ENCODE measurements at places on chromosomes 1 and 21.

DNA sequence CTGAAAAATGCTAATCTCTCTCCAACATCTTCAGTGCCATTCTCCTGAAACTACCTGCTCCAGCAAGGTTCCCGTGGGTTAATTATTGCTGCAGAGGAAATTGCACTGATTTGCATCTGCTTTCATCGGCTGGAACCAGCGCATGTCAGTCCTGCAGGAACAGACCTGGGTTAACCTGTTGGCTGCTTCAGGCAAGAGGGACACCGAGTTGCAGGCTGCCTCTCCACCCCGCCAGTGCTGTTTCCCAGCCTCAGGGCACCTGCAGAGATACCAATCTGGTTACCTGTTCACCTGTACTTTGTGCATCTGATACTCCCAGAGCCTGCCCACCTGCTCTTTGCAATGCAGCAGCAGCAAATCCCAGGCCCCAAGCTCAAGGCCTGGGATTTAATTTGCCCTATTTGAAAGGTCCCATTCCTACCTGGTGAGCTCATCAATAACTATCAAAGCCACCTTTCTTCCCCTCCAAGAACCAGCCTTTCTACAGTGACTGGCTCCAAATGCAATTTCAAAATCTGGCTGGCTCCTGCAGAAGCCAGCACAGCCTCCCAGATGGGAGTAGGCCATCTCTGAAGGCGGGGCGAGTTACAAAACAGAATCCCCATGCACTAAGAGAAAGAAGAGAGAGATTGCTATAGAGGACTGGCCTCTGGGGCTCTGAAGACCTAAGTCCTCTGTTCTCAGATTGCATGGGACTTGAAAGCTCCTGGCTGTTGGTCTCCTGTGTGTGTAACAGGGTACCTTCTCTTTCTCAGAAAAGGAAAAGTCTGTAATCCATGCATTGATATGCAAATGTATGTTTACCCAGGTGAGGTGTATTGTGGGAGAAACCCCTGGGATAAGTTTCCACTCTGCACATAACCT, 67.8 kb downstream of the TOMM20 start:
- H3K36me3 ChIP-seq, result no peaks in the 10 kb centered on the region
- H3K4me3 ChIP-seq, result no peak overlapping the region
- no peaks in the 10 kb centered on the region for H3K27me3 ChIP-seq
- H3K4me1 ChIP-seq, result peaks cover 3% of the 10 kb centered on the region

DNA sequence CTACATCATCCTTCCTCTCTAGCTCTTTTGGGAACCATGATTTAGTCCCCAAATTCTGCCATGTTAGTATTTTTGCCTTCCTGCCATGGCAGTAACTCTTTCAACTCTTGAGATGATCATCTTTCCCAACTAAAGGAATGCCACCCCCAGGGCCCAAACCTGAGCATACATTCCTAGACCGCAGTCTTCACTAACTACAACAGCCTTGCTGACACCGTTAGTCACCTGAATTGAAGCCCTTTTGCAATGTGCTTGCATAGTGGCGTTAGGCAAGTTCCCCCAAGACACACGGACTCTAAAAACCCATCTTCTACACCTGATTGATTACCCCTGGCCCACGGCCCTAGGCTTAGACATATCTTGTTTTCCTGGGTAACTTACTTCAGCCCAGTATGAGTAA, 16.4 kb upstream of the YTHDF2 start:
- no peaks in the 10 kb centered on the region for H3K36me3 ChIP-seq
- DNase-seq, result no peak
- H3K4me3 ChIP-seq, result no peak overlapping the region
- no peaks in the 10 kb centered on the region for H3K27me3 ChIP-seq

- DNase-seq, result no peak
- H3K4me1 ChIP-seq, result no peaks in the 10 kb centered on the region
- no peaks in the 10 kb centered on the region for H3K27me3 ChIP-seq
- H3K36me3 ChIP-seq, result peaks cover under 1% of the 10 kb centered on the region
- no peak overlapping the region for H3K27ac ChIP-seq
These were observed 3.1 kb downstream of the C1orf162 start for GRCh38 chr1:111476761-111477309.

- no peaks in the 10 kb centered on the region for H3K27me3 ChIP-seq
- H3K4me1 ChIP-seq, result peaks cover 6% of the 10 kb centered on the region
- no peak overlapping the region for H3K27ac ChIP-seq
- H3K4me3 ChIP-seq, result no peak overlapping the region
These were observed 27.2 kb upstream of the TADA1 start for GRCh38 chr1:166903232-166903631.

DNA sequence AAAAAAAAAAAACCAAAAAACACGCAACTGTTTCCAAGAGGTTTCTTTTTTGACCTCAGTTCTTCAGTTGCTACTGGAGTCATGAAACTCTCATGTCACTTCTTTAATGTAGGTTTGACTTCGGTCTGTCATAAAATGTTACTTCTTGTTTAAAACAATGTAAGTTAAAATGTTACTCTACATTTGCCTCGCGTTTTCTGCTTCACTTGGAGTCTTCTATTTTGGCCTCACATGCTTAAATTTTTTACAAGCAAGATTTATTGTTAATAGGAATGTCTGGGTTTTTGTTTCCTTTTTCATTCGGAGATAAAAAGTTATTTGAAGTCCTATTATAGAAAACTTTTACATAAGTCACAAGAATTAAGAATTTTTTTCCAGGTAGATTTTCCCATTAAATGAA, 880.2 kb downstream of the LTN1 start:
- no peak overlapping the region for H3K4me3 ChIP-seq
- no peak overlapping the region for H3K27ac ChIP-seq
- H3K4me1 ChIP-seq, result no peaks in the 10 kb centered on the region
- H3K36me3 ChIP-seq, result no peaks in the 10 kb centered on the region

Data from mesenchymal stem cell (in vitro differentiated cells and primary cell).